ENCODE measurements at places on chromosomes 2 and 18.

GRCh38 chr2:224111576-224111975 is 72.5 kb upstream of the SERPINE2 start:
- no peak for DNase-seq

DNA sequence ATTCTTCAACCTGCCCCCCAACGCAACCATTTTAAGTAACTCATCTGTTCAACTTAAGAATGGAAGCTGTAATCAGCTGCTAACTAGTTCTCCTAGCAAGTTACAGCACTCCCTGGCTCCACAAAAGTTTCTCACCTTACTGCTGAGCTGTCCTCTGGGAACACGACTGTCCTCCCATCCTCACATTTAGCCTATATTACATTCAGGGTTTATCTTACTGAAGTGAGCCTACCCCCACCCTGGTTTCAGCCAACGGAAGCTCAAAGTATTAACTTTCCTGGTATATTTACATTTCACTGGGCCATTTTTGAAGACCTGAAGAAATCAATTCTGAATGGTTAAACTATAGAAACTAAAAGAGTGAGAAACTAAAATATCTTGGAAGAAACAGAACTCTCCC is 64.9 kb upstream of the TANK start:
- DNase-seq = no peak

DNA sequence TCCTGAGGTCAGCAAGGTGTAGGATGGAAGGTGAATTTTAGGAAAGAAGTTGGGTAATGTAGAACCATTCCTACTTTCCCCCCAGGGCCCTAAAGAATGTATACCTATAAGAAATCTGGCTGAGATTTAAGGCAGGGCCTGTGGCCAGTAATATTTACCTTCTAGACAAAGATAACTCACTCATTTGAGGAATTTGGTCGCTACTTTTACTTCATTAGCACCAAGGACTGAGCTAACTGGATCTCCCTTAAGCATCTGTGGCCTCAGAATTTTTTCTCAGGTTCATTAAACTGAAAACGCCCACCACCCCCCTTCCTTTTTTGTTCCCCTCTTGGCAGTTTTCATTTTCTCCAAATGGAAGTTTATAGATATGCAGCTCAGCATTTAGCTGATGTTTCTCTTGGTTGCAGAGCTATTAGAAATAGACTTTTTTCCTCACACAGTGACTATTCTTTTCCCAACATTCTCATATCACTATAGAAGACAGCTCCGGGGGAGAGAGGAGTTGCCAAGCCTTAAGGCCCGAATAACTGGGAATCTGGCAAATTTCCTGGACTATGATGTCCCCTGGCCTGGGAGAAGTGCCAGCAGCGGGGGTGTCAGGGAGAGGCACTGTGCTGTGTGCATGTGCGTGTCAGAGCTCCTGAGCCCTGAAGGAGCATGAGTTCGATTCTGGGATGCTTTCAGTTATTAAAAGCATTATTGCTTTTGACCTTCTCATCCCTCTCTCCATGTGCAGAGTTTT is 310.9 kb downstream of the PRKCE start:
- DNase-seq = no peak

DNA sequence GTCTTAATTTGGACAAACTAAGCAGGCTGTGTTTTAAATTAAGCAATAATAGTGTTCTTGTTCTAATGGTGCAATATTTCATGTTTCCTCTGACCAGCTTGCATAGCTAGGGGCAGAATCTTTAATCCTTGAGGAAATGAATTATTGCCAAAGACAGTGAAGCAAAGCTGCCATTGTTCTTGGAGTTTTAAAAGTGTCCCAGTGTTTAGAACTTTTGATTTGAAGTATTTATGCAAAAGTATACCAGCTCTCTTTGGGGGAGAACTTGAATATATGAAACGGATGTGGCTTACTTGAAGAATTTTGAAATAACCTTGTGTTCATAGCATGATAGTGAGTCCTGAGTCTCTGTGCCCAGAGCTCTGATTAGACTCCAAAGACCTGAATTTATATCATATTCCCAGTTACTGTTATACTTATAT is 33.4 kb downstream of the ITGA6 start:
- DNase-seq = no peak

- no peak for DNase-seq
Measured at GRCh38 chr2:151657667-151658076, 76.6 kb downstream of the NEB start.

DNA sequence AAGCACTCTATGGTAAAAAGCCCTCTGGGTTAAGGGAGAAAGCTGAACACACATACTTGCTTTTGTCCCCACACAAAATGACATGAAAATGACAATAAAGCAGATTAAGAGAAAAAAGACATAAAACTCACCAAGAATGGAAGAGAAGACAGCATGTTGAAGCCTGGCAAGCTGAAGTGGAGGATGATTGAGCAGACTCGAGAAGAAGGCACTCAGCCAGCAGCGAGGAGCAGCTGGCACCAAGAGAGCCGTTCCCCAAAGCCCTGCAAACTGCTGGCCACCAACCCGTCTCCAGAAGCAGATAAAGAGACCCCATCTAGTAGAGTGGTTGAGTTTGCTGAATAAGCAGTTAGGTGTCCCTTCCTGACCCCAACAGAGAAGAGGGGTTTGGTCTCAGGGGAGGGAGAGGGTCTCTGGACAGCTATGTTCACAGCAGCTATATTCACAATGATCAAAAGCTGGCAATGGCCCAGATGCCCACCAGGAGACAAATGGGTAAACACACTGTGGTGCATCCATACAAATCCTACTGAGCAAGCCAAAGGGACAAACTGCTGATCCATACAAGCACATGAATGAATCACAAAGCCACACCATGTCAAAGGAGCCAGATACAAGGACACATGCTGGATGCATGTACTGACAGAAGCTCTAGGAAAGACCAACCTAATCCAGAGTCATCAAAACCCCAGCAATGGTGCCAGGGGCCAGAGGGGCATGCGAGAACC is 36.9 kb downstream of the FAM168B start:
- DNase-seq = no peak

DNA sequence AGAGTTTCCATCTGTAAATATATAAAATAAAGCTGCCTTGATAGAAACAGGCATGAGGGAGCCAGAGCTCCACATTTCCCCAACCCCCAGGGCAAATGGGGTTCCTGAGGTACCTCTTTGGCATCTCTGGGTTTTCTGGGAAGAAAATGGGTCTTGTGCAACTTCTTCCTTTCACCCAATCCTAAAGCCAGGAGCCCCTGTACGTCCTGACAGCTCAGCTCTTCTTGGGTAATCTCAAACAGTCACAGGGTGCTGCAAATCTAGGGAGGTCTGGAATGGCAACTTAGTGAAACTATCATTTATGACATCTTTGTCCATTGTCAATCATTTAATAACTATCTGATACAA is 36.6 kb upstream of the STAT1 start:
- DNase-seq = no peak

- no peak for DNase-seq
Measured at GRCh38 chr18:63138436-63139340, 180.9 kb downstream of the BCL2 start.

- no peak for DNase-seq
Measured at GRCh38 chr2:45979065-45979464, 318.1 kb upstream of the EPAS1 start.

- DNase-seq = no peak
Measured at GRCh38 chr2:226408141-226408540, 391.5 kb downstream of the IRS1 start.

DNA sequence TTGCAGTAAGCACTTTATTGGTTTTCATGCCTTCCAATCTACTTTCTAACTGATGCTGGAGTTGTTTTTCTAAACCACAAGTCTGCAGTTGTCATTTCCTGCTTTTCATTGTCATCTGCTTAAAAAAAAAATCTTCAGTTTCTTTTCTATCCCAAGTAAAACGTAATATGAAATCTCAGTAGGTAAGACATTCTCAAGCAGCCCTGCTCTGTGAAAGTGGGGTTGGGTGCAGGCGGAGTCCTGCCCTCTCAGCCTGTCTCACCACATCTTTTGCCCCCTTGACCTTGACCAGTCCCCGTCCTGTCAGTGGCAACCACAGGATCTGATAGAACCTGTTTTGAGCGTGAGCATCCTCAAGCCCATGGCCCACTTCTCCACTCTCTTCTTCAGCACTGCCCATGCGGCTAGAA is 80.0 kb upstream of the CPO start:
- no peak for DNase-seq

- DNase-seq = no peak
Measured at GRCh38 chr2:217978536-217979150, 24.2 kb downstream of the TNS1 start.

DNA sequence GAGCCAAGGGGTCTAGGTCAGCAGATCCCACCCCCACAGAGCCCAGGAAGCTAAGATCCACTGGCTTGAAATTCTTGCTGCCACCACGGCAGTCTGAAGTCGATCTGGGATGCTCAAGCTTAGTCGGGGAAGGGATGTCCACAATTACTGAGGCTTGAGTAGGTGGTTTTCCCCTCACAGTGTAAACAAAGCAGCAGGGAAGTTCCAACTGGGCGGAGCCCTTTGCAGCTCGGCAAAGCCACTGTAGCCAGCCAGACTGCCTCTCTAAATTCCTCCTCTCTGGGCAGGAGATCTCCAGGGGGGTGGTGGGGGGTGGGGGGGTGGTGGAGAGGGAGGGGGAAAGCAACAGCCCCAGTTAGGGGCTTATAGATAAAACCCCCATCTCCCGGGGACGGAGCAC is 419.5 kb downstream of the NUP35 start:
- DNase-seq = no peak

DNA sequence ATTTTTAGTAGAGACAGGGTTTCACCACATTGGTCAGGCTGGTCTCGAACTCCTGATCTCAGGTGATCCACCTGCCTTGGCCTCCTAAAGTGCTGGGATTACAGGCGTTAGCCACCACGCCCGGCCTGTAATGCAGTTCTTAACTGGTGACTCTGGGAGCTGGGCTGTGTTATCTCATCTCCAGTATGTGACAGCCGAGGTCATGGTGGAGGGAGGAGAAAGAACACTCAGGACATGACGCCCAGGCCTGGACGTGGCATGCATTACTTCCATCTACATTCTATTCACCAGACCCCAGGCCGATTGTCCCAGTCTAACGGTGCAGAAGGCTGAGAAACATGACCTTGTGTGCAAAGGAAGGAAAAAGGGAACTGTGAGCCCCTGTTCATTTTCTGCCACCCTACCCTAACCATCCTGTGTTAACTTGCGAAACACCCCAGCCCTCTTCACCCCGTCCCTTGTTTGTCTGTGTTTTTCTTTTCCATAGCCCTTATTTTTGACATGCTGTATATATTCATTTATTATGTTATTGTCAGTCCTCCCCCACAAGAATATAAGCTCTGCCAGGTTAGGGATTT is 88.1 kb upstream of the ASAP2 start:
- DNase-seq = no peak

DNA sequence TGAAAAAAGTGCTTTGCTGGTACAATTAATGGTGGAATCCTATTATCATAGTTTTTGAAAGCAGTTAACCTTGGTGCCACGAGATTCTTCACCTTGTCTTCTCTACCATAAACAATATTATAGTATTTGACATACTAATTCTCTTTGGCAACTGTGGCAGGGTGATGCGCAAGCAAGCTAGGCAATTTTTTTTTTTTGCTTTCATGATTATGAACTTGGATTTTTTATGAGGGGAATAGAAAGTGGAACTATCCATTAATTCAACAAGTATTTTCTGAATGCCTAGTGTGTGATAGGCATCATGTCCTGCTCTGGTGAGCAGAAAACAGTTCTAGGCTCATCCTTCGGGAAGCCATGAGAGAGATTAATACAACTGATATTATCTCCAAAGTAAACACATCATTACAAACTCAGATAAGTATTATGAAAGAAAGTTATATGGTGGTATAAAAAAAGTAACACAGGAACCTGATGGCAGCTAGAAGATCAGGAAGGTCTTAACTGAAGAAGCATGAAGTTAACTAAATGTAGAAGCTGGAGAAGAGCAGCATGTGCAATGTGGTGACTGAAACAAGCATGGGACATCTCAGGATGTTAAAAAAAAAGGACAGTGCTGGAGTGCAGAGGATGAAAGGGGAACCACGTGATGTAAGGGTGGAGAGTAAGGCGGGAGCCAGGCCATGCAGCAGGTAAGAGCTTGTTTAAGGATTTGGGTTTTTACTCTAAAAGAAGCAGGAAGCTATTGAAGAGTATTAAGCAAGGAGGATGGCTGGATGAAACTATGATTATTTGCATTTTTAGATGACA is 113.7 kb downstream of the ZEB2 start:
- no peak for DNase-seq

- no peak for DNase-seq
Measured at GRCh38 chr2:127398239-127398590, 10.4 kb upstream of the MAP3K2 start.

GRCh38 chr2:145682546-145683157 is 1162.7 kb upstream of the ZEB2 start:
- no peak for DNase-seq

DNA sequence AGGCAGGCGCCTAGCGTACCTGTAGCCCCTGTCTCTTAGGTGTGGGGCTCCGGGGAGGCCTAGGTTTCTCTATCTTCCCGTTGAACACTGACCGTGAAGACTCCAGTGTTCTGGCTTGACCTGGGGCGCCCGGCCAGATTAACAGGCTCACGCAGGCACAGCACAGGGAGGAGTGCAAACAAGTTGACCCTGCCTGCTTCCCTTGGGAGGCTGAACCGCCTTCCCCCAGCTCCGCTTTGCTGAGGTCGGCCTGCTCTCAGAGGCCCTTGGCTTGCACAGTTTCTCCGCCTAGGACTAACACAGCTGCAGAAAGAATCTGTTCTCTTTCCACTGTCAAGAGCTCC is 567 bp downstream of the PCYOX1 start:
- DNase-seq = no peak
